ENCODE measurements at places on chromosomes 6 and 20.

DNA sequence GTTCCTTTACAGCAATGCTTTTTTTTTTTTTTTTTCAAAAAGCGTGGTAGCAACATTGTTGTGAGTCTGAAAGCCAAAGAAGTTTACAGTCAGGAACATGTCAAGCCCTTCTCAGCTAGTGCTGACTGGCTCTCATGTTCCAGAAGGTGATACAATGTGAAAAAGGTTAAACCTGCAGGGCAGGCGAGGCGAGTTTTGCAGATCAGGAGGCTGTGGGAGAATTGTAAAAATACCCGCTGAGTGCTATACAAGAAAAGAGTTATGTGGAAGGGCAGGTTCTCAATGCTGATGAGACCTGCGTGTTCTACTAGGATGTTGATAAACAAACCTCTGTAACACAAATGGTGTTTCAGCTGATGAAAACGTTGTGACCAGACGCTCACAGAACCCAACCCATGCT, 30.9 kb upstream of the RPP40 start:
- DNase-seq, result no peak

DNA sequence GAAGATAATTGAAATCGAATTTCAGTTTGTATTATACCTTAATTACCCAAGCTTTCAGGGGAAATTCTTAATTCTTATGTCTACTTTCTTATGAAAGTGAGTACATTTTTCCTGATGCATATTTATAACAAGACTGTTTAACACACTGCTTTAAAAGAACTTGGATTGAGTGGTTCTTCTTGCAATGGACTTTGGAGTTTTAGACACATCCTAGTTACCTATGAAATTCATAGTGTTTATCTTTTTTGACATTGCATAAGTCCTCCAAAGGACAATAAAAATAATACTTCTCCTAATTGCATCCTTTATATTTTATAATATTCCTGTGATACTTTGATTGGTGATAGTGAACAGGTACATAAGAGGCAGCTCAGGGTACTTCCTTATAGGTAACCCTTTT, 395.6 kb upstream of the FLRT3 start:
- DNase-seq, result no peak

DNA sequence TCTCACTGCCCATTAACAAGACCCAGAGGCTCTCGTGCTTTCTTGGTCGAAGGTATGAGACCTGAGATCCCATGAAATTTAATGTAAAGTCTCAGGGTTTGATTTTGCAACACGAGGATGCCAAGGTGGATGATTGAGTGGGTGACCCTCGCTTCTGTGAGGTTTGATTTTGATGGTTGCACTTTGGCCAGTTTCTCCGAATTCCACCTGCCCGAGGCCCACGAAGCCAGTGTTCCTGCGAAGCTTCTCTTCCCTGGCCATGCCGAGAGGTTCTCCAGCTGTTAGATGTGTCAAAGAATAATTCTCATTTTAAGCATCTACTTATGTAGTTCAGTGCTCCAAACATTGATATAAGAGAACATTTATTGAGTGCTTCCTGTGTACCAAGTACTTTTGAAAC, at the start of gene KIF25:
Gene KIF25, plus strand, starts transcription at position 30 of the 400 bp plus-strand sequence. CDS start 31,915 bp downstream, outside the sequence.
- DNase-seq, result no peak

DNA sequence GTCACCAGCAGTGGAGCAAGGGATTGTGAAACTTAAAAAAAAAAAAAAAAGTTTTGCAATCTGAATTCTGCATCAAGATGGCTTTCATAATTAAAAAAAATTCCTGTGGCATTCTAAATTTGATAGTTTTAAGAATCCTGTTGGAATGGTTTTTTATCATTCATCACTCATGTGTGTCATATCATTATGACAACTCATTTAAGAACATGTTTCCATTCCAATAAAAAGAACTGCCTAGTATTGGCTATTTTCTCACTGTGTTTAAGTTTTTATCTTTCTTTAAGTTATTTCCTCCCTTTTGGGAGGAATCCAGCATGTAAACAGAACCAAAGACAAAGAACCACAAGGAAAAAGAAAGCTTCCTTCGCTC, 26.2 kb upstream of the RHAG start:
- no peak for DNase-seq

DNA sequence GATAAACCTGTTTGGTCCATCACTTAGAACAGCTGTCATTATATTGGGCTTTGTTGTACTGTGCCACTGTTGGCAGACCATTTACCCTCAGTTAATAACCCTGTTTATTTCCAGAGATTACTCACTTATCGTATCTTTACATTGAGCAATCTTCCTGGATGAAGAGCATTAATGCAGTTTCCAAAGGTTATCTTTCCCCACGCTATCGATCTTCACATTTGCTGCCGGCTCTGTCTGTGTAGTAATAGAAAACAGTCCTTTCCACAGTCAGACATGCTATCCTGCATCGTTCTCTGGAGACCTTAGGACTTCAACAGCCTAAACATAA, 27.4 kb downstream of the GHRH start:
- DNase-seq, result no peak

DNA sequence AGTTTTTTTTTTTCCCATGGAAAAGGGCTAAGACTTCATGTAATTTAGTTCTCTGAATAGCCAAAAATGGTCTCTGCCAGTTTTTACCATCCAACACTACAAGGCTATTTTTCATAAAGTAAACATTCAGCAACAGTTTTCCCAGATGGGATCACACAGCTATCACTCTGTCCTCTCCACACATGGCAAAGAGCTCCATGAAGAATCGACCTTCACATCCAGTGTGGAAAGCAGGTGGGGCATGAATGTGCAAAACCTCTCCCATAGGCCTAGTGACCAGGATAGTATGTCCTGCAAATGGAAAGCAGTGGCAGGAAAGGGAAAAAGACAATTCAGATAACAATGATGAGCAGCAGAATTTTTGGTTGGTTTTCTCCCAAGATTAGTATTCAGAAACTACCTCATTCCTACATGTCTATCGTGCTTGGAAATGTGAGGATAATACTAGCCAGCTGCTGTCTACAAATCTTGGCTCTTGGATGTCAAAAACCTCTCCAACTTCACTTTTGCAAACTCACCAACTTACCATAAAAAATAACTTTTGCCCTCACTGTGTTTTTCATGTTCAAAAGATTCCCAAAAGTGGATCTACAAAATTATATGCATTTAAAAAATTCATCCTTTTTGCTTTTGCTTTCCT, 159.7 kb upstream of the MCHR2 start:
- no peak for DNase-seq

DNA sequence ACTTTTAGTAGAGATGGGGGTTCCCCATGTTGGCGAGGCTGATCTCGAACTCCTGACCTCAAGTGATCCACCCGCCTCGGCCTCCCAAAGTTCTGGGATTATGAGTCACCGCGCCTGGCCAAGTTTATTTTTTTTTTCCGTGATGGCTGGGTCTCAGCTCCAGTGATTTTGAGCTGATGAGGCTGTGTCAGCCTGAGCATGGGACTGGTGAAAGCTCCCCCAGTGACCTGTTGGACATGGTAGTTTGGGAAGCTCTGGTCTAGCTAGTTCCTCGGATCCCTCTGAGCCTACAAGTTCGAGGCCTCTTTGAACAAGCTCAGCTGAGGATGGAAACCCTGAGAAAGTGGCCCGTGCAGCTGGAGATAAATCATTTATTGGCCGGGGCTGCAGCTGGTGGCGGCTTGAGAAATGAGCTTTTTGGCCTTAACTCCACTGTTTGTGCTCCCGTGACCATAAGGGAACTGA, 126.8 kb downstream of the SNX5 start:
- peak; percentile 81 for DNase-seq

Data from cardiac fibroblast (primary cell).